LoVo (cell line): ENCODE measurements at places on chromosomes 4 and X.
A peak's percentile ranks its signal among the peaks of the same experiment; 100 is the strongest.

- DNase-seq = no peak
Measured at GRCh38 chr4:63459329-63459728, 949.9 kb downstream of the TECRL start.

GRCh38 chr4:99824070-99824599, 7.5 kb downstream of the DAPP1 start:
- DNase-seq = no peak

DNA sequence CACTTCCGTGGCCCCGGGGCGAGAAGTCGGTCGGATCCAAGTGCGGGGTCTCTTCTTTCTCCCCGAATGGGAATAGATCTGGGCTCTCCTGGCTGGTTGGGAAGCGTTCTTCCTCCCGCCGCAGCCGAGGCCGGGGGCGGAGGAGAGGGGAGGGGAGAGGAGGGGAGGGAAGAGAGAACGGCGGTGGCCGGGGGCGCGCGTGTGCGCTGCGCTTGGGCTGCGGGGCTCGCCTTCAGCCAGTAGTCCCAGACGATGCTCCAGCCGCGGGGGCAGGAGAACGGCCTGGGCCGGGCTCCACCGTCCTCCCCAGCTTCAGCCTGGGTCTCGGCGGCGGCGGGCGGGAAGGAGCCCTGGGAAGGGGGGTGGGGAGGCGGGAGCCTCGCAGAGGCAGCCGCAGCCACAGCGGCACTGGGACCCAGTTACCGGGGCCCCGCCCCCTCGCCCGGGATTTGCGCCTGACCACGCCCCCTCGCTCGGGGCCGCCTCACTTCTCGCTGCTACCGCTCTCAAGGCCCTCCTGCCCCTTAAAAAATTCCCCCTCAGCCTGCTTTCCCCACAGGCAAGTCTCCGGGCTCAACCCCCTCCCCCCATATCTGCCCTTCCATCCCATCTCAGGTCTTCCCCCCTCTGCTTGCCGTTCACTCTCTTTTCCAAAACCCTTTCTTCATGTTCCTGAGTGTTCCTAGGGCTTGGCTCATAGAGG, at the start of gene FGD1:
FGD1 (minus strand) TSS at position 421 of the 703 bp plus-strand sequence. CDS start 802 bp downstream, outside the sequence.
- DNase-seq = peak; percentile 69

DNA sequence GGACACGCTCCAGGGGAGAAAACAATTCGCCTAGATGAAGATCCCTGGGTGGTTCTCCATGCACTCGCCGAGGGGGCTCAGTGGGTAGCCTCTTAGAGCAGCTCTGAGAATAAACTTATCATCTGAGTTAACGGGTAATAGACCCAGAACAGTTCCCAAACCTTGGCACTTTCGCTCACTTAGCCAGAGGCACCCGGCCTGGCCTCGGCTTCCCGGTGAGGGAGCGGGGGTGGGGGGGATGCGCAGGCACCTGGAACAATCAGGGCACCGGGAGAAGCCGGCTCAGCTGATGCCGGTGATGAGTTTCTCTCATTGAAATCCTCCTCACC, 405 bp upstream of the ZAR1 start:
- DNase-seq = no peak

- no peak for DNase-seq
Measured at GRCh38 chrX:13702111-13702789, 13.3 kb downstream of the RAB9A start.

GRCh38 chr4:72377491-72378194, 191.4 kb downstream of the ADAMTS3 start:
- no peak for DNase-seq

GRCh38 chrX:136168929-136169735, 21.8 kb downstream of the FHL1 start:
- DNase-seq = no peak

DNA sequence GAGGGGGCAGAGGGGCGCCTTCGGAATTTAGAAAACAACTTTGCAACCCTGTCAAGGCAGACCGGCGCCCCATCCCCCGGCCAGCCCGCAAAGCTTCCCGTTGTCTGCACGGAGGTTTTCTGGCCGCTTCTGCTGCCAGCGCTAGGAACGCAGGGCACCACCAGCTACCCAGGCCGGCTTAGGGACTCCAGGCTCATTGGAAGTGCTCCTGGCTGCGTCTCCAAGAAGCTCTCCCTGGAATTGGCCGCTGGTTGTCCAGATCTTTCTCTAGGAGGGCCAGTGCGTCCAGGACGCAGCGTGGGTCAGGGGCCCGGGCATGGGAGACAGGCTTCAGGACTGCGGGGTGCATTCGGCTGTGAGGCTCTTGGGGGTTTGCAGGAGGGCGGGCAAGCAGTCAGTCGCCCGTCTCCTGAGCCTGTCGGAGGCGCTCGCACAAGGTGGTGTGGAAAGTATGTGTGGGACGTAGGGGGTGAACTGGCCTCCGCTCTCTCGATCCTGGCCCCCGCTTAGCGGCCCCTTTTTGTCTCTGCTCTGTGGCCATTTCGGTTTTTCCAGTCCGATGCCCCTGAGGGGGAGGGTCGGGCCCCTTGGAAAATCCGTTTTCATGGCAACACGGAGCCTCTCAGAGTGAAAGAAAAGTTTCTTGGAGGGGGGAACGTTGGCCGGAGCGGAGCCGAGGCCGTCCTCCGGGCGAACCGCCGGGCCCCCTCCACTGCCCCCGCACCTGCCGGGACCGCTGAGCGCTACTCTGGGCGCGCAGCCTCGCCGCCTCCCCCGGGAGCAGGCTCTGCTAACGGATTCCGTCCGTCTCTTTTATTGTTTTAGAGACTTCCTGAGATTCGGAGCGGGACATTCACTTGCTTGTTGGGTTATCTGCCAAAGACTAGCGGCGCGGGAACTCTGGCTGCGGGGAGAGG, 810 bp upstream of the SOX3 start:
- no peak for DNase-seq

DNA sequence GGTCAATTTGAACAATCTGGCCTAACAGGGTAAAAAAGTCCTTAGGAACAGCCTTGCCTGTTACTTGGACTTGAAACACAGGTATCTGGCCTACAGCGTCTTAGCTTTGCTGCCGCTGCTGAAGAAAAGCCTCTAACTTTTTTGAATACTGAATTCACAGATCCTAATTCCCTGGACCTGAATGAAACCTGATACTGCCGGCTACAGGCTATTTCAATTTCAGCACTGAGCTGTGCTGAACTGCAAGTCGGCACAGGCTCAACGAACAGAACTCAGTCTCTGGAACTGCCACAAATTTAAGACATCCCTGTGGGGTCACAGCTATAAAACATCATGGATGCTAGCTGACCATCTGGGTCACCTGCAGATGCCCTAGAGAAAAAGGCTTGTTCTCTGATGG, 7.2 kb downstream of the NR0B1 start:
- no peak for DNase-seq

GRCh38 chr4:73608689-73609594, 11.3 kb downstream of the RASSF6 start:
- DNase-seq = peak; percentile 76

DNA sequence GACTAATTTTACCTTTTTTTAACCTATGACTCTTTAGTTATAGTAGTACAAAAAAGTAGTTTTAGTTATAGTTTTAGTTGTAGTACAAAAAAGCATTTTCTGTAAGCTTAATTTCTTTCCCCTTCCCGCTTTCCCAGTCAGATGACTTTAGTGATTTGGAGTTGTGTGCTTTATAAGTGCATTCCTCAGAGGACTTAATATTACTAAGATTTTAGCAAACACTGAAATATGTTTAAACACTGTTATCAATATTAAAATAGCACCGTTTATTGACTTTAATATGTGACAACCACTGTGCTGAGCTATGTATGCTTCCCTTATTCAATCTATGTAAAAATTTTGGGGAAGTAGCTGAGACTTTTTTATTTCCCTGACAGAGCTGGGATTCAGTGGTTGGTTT, 22.8 kb downstream of the GUF1 start:
- no peak for DNase-seq

DNA sequence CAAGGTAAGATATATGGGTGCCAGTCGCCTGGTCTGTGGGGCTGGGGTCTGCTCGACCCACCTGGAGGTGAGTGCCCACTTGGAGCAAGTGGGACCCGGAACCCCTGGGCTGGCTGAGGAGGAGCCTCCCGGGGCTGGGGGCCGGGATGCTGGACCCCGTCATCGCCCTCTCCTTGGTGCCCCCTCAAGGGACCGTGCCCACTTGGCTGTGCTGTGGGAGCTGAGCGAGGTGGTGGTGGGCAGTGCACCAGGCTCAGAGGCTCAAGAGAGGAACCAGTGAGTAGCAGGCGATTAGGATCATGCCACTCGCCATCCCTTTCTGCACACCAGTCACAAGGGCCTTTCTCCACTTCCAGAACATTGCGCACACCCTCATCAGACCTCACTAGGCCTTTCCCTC, 203.8 kb upstream of the PSAPL1 start:
- no peak for DNase-seq

DNA sequence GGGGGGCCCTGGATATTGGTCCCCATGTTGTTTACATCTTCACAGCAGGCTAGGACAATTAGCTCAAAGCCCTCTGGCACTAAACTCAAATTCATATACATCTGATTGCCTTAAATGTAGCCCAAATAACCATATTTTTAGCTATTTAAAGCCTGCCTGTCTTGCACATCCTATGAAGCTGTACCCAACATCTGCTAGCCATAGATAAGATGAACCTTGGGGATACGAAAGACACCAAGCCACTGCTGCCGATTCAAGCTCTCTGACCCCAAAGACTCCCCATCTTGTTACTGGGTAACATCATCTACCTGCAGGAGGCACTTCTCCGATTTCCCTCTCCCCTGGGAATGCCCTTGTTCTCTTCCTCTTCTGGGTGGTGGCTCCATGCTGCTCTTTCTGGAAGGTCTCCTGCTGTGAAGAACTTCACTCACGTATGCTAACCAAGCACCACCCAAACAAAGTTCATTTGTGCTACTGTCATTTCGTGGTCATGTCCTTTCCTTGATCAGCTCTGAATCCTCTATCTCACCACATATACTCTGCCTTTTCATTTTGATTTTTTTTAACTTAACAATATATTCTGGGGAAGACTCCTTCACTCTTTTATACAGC, 107.7 kb upstream of the ATXN3L start:
- DNase-seq = no peak

GRCh38 chr4:77815636-77816035, 3.5 kb downstream of the CNOT6L start:
- no peak for DNase-seq

DNA sequence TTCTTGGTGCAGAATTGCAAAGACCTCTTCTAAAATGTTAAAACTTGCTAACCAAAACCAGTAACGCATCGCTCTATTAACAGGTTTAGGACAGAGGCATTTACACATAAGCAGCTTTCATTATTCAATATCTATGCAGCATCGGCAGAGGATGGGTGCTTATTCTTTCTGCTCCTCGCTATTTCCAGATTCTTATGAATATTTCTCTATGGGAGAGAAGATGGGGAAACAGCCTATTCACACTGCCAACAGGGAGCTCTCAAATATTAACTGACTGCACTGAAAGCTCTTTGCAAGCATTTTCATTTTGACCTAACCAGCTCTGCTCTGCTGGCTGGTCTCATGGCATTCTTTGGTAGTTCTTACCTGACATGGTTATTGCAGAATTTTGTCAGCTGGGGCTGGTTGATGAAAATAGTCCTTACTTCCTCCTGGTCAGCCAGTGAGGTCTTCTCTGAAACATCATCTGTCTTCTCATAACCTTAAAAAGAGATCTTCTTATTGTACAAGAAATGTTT, 30.2 kb downstream of the ATP8A1 start:
- no peak for DNase-seq

DNA sequence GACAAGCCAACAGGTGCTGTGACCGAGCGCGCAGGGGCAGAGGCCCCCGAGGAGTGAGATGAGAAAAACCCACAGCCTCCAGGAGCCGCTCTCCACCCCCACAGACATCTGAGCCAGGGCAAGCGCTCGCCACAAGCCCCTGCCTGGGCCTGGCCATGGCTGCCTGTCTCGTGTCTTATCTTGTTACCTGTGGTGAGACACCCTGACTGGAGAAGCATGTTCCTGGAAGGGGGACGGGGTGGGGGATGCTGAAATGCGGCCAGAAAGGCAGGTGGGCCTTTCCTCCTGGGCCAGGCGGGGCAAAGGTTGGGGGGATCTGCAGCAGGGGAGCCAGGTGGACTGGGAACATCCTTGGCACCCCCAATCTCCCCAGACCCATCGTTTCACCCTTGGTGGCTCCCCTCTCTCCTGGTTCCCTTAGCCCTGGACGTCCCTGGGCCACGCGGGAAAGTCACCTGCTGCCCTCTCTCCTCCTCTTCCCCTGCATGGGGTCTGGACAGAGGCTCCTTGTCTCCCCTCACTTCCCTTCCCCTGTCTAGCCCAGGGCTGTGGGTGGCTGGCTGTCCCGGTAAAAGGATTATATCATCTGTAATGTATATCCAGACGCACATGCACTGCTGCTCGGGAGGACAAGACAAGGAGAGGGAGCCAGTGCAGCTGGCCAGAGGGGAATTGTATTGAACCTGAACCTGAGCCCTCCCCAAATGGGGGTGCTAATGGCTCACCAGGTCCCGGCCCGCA, 8.4 kb upstream of the DUSP9 start:
- DNase-seq = no peak

GRCh38 chr4:28238876-28239275, 1378.2 kb downstream of the STIM2 start:
- no peak for DNase-seq
